Activated naive CD4-positive, alpha-beta T cell treated with Interleukin-2 at 50 U/mL for 16 hours (primary cell): ENCODE measurements at places on chromosomes 3 and 15.
A peak's percentile ranks its signal among the peaks of the same experiment; 100 is the strongest.

DNA sequence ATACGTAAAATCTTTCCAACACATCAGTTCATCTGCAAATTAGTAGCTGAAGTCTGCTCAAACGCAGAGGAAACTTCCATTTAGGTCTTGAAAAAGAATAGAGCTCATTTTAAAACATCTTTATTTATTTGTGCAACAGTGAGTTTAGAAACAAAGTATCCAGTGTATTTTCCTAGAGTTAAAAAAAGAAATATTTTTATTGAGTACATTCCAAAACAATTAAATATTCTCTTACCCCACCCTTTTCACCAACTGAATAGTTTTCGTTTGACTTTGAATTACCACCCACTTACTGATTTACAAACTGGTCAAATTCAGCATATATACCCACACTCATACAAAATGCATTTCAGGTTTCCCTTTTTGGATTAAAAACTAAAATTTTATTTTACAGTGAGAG is 104.7 kb downstream of the ZBTB20 start:
- no peak for DNase-seq

DNA sequence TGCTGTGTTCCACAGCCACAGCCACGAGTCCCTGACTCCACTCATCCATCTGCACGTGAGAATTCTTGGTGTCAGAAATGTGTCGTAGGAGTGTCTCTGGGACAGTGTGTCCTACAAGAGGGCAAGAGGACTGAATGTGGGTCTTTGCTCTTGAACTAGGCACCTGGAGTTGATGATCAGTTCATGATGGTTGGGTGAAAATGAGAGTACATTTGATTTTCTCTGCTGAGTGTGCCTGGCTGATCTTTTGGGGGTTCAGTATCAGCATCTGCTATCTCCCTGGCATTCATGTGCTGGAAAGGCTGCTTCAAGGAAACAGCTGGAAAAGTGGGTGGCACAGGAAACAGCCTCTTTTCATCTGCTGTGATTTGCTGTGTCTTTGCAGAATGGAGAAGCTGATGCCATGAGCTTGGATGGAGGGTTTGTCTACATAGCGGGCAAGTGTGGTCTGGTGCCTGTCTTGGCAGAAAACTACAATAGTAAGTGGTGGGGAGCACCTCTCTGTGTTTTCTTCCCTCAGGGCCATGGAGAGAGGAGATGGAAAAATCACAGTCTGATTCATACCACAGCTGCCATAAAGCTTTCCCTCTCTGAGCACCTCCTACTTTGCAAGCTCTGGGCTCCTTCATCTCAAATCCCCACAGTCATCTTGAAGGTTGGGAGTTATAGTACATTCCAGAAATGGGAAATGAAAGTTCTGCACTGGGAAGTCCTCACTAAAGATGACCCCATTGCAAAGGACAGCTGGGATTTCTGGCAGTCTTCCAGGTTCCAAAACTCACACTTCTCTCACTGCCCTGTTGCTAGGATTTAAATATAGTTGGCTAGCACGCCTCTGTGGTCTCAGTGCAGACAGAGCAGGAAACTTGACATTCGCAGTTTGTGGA is 17.8 kb downstream of the TF start:
- DNase-seq: no peak

DNA sequence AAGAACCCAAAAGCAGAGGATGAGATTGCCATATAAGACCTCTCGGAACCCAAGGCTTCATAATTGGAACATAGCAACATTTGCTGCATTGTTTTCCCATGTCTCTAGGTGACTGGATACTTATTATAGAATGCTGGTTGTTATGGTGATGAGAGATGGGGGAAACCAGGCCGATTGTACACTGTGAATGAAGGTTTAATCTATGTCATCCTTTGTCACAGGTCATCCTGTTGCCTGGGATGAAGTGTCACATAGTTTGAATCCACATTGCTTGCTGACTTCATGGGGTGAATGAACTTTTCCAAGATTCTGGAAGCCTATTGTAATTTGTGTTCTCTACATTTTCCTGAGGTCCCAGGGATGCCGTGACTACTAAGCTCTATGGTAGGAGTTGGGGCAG is 41.8 kb downstream of the CLEC3B start:
- DNase-seq: no peak

- DNase-seq: no peak
These were observed 39.8 kb downstream of the ZFAND6 start for GRCh38 chr15:80099241-80099640.

DNA sequence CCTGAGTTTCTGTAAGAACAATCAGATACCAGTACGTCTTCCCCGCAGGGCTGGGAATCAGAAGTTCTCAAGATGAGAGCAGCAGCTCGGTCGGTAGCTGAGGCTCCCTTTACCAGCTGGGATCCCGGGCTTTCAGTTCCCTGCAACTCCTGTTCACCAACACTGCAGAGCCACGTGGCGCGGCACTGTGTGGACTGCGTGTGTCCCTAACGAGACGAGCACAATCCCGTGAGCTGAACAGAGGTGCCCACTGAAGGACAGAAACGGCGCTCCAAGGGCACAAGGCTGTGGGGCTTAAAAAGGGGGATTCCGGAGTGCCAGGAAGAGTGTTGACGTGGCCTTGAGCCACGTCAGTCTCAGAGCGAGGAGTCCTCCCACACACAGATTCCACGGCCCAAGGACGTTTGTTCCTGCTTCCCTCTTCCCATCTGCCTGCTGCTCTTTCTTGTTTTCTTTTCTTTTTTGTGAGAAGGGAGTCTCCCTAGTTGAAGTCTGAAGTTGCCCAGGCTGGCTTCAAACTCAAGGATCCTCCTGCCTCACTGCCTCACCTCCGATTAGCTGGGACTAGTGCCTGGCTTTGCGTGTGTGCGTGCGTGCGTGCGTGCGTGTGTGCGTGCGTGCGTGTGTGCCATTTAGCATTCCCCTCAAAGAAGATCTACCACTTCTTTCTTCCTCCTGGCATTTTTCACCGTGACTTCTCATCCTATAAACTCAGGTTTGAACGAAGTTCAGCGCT is 37.1 kb upstream of the RPL35A start:
- peak; percentile 27 for DNase-seq

DNA sequence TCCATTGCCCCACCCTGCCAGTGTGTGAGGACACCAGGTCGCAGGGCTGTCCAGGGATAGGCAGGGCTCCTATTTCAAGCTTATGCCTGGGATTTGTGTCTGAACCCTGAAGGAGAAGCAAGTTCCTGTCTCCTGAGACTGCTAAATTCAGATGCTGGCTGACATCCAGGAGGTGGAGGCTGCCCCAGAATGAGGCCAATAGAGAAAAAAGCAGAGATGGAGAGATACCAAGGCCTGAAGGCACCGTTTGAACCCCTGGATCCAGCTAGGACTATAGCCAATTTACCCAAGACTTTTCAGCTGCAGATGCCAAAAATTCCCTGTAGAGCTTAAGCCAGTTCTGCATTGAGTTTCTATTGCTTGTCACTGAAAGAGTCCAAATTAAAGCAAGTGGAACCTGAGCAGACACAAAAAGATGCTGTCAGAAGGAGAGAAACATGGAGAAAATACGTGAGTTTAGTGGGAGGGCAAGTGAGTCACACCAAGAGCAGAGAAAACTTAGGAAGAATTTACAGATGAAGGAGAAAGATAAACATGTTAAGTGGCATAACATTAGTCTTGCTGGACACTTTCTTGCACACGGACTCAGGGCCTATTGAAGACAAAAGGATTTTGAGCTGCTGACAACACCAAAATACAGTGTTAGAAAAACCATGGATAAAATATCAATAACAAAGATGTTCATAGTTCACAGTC is 148.6 kb downstream of the CNTN3 start:
- DNase-seq: no peak

- DNase-seq: peak; percentile 57
These were observed 74.3 kb downstream of the MYO1E start for GRCh38 chr15:59298225-59298853.

GRCh38 chr15:36755341-36756000 is 176.0 kb downstream of the CDIN1 start:
- DNase-seq: no peak

- DNase-seq: no peak
These were observed 110.8 kb downstream of the VGLL4 start for GRCh38 chr3:11532931-11533391.

GRCh38 chr15:26049900-26050657 is 187.0 kb upstream of the ATP10A start:
- DNase-seq: no peak

DNA sequence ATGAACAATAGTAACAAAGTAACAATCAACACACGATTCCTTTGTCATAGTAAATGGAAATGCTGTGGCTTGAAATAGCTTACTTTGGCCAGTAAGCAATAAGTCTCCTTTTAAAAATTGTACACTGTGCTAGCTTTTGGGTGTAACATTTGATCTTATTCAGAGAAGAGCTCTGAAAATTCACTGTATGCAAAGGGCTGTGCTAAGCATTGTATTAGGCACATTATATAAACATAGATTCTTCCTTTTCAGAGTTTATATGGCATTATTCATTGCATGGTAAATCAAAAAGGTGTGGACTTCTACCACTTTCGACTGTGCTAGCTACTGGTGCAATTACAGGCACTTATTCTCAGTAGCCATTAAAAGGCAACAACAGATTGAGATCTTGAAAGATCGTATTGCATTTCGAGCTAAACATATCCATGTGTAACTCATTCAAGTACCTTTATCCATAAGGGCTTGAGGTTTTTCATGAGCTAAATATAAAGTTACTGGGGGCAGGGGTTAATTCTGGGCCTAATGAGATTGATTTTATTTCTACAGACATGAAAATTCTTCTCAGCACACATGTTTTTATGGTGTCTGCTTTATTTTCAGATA is 246.8 kb downstream of the NR1D2 start:
- no peak for DNase-seq

DNA sequence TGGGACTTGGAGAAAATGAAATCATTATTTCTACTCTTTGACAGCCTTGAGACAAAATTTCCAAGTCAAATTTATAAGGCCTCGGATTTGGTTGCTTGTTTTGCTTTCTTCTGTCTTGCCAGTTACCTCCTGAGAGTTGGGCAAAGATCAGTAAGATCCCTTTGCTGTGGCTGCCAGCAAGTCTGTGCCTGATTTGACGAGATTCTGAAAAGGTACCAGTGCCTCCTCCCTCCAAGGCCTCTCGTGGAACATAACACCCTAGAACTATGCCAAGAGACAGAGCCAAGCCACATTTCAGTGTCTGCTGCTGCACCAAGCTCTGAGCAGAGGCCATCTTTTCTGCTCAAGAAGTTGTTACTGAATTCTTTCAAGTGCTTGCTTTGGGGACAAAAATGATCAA is 61.0 kb downstream of the GTPBP8 start:
- no peak for DNase-seq

GRCh38 chr3:187960820-187961219 is 193.1 kb upstream of the LPP start:
- no peak for DNase-seq

- no peak for DNase-seq
These were observed 141.1 kb upstream of the SETMAR start for GRCh38 chr3:4162096-4162495.

GRCh38 chr15:76380249-76380648 is 43.7 kb downstream of the ISL2 start:
- no peak for DNase-seq

GRCh38 chr3:19901337-19901736 is 32.7 kb downstream of the EFHB start:
- no peak for DNase-seq

- DNase-seq: no peak
These were observed 152.5 kb upstream of the NPHP3 start for GRCh38 chr3:132874701-132875100.

DNA sequence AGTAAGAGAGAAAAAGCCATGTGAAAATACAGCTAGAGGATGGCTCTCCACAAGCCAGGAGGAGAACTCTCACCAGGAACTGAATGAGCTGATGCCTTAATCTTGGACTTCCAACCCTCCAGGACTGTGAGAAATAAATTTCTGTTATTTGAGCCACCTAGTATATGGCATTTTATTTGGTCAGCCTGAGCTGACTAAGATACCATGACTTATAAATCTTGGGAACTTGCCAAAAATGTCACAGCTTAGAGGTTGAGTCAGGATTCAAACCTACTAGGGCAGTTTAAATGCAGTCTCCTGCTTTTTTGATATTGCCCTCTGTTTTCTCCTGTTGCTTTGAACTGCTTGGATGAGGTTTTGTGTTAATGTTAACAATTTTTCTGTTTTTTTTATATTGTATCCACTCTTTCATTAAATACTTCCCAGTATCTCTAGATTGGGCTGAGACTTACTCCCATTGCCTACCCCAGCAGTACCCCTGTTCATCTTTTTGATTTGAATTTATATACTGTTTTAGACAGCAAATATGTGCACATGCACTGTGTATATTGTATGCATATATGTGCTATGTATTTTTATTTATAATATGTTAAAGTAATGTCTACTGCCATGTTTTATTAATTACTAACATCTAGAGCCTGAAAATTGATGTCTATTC is 1223.2 kb downstream of the OTOL1 start:
- no peak for DNase-seq

GRCh38 chr3:154970797-154971196 is 109.3 kb upstream of the MME start:
- DNase-seq: no peak

DNA sequence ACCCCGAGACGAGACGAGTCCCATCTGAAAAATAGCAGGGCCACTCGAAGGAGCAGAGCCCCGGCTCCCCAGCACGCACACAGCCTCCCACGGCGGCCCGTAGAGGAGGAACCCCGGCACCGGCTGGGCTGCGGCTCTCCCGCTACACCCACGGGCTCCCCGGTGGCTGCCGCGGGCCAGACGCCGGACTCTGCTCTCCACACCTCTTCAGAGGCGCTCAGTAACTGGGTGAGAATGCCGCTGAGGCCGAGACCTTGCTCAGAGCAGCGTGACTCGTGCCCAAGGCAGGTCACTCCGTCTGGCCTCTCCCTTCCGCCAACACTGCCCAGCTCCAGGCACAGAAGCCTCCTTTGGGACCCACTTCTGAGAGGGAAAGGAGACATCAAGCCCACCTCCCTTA is 34.4 kb downstream of the TNK2 start:
- no peak for DNase-seq

DNA sequence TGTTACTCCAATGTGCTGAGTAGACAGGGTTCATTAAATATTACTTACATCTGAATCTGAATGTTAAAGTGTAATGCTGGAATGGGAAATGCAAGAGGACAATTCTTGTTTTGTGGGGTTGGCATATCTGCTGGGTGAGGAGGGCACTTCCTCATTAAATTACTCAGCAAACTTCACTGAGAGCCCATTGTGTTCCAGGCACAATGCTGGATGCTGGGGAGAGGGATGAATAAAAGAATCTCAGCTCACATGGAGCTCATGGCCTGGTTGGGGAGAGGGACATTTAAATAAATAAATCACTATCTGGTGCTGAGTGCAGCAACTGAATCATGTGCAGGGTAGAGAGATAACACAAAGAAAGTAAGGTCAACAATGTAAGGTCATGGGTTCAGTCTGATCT is 199.2 kb upstream of the CFAP20DC start:
- DNase-seq: no peak

- no peak for DNase-seq
These were observed 151.7 kb downstream of the ROBO2 start for GRCh38 chr3:77191640-77192039.

DNA sequence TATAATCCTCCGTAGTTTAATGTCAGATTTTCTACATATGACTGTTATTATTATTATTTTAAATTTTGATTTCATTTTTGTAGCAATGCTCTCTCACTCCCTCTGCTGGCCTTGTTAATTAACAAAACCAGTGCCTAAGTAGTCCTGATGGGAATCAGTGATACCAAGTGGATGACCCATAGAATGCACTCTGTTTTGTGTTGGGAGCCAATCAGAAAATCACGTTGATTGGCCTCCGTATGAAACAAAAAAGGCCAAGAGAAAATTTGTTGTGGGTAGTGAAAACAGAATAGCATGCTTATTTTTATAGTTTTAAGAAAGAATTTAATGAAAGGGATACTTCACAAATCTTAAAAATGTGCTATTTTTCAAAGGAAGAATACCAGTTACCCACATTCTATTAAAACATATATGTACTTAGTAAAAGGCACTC is 34.4 kb upstream of the MEIS2 start:
- DNase-seq: no peak
